Hindlimb muscle (tissue), 1 donor: ENCODE measurements at places on chromosomes 12 and 14. TPM values are rescaled to one million over a fixed set of nuclear protein-coding genes. Genes with fewer than 3 reads are reported as not detected.

GRCh38 chr14:104976198-104977007 lies 1.8 kb downstream of the AHNAK2 start:
- DNase-seq, result no peak

DNA sequence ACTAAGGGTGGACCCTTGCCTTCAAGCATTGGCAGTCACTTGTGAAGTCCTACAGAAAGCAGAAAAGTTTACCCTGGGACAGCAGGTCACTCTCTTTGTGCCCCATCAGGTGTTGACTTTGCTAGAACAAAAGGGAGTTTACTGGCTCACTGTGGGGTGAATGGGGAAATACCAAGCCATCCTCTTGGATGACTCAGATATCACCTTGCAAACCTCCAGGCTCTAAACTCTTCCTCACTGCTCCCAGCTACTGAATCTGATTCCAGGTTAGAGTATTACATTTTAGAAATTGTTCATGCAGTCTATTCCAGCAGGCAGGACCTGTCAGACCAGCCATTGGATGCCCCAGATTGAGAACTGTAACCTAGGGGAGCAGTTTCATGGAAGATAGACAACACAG lies 7.3 kb upstream of the EDDM3B start:
- no peak for DNase-seq

DNA sequence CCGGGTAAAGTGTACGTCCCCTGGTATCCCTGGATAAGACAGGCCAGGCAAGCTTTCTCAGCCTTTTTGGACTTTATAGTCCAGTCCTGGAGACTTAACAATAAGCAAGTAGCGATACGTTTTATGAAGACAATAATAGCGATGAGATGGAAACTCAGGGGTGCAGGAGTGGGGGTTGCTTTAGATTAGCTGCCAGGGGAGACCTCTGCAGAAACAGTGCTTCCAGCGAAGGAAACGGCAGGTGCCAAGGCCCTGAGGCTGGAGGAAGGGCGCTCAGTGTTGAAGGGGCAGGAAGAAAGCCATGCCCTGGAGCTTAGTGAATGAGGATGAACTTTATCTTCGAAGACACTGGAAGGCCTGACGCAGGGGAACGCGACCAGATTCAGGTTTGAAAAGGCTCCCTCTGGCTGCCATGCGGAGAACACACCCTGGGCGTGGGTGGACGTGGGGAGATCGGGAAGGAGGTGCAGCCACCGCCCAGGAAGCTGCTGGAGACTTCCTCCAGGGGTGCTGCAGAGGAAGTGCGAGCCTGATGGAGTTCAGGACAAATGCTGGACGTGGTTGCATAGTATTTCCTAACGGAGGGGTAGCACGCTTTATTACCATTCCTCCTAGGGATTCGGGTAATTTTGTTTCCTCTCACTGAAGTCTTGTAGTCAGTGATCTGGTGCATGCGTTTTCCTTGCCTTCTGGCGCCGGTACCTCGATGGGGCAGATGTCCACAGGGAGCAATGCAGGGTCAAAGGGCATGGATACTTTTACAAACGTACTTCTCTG lies 26.1 kb upstream of the UBC start:
- DNase-seq, result peak; percentile 83

DNA sequence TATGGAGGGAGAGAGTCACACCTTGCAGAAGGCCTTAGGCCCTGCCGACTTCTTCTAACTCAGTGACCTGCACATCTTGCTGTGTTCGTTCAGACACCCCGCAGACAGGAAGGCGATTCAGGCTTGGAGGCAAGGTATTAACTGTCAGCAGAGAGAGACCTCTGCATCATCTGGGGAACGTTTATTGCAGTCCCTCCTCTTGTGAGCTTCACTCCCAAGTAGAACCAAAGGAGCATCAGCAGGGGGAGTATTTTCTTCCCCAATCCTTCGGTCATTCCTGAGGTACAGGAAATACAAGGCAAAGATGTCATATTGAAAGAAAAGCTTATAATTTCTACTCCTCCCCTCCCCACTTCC lies 217.9 kb downstream of the CRADD start:
- DNase-seq, result no peak

DNA sequence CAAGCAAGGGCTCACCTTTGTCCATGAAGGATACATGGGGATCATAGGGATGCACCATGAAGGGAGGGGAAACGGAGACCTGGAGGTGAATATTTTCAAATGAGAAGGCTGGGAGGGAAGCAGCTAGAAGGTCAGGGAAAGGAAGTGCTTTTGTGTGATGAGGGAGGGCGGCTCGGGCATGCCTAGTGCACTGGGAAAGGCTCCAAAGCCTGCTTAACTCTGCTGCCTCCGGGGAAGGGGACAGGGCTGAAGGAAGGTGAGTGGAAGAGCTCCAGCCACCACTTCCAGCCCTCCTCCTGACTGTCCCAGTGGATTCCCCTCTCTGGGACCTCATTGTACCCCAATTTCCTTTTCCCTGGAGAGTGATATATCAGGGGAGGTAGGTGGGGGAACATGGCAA lies 149.4 kb upstream of the PRMT8 start:
- DNase-seq, result no peak

DNA sequence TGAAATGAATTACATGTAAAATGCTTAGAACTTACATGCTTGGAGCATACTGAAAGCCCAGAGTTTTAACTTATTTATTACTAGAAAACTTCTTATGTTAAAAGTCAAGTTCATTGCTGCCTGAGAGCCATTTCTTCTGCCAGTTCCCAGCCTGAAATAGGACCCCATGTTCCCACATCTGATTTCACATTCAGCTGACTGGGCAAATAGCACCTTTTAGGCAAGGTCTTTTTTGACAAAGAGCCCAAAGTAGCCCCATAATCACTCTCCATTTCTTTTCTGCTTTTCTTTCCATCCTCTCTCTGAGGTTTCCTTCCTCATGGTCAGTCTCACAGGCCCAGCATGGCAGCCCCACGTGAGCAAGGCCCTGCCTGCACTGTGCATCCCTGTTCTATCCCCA lies 1.1 kb upstream of the ARPC3 start:
- no peak for DNase-seq

GRCh38 chr12:52052468-52053186 lies 1.4 kb downstream of the NR4A1 start:
- no peak for DNase-seq

DNA sequence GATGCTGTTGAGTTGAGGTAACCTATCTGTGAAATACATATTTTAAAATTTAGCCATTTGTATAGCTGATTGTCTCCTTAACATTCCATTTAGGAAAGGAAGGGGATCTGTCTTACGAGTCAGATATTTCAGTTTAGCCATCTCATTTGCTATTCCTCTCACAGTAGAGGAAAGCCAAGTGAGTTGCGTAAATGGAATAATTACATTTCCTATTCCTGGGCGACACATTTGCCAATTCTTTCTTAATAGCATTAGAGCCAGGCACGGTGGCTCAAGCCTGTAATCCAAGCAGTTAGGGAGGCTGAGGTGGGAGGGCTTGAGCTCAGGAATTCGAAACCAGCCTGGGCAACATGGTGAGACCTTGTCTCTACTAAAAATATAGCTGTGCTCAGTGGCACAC lies 116.3 kb downstream of the TMX1 start:
- no peak for DNase-seq

Gene PCNX4
- 49.2 TPM for polyA plus RNA-seq

Gene RNASE4
- 4.5 TPM for polyA plus RNA-seq
